T-helper 2 cell treated with Interferon-gamma antibody and Interleukin-4, amounts not matched to agents 5 μg/mL and 100 μg/mL, for 36 hours (primary cell): ENCODE measurements at places on chromosomes 7 and 10.
A peak's percentile ranks its signal among the peaks of the same experiment; 100 is the strongest.

DNA sequence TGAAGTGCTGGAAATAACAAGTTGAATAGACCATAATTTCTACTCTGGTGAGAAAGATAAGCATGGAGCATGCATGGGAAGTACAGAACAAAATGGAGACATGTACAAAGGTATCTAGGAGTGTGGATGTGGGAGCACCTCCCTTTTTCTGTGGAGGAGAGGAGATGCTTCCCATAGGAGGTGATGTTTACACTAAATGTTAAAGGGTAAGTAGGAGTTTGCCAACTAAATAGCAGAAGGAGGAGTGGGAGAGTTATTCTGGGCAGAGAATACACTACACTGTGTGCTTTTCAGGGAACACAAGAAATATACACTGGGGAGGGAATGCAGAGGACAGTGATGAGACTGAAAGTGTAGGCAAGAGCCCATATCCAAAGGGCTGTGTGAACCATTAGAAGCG lies 21.1 kb upstream of the PANK1 start:
- no peak for DNase-seq

- DNase-seq = no peak
These were observed 374.6 kb downstream of the SUGCT start for GRCh38 chr7:40509287-40509996.

DNA sequence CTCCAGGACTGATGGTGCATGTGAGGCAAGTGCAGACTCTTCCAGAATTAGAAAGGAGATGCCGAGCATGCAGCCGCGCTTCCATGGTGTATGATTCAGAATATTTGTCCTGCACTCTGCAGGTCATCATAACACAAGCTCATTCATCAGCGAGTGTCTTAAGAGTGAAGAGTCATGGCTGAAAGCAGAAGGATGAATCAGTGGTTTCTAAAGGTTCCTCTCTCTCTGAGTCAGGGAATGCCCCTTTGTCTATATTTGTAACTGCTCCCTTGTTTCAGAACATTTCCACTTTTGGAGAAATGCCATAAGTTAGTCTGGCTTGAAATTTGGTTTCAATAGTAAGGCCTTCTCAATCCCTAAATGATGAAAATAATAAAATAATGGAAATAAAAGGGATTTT lies 52.3 kb downstream of the HECW1 start:
- DNase-seq = no peak

- no peak for DNase-seq
These were observed 889 bp upstream of the GPR15LG start for GRCh38 chr10:84172467-84173356.

DNA sequence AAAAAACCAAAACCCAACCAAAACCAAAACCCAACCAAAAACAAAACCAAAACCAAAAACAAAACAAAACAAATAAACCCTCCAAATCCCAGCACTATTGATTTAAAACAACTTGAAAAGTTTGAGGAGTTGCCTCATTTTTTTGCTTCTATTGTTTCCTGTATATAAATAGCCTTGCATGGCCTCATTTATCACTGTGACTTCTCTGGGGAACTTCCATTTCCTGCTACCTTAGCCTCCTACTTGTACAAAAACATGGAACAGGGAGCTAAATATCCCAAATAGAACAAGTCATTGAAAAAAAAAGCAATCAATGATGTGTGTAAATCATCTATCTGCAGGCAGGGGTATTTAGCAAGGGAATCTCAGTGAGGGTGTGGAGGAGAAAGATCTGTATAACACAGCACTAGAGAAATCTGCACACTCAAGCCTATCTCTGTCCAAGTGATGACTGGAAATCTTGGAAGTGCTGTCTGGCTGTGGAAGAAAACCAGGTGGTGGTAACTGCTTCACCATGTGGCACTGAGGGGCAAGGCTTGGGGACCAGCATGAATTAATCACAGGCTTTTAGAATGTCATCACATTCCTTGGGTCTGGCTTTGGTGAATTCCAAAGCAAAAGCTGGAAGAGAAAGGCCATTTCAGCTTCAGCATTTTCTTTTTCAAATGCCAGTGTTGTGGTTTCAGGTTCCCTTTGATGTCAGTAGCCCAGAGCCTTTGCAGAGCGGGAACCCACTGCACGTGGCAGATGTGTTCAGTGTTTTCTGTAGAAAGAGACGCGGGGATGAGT lies 349.5 kb upstream of the ZNF32 start:
- DNase-seq = no peak

DNA sequence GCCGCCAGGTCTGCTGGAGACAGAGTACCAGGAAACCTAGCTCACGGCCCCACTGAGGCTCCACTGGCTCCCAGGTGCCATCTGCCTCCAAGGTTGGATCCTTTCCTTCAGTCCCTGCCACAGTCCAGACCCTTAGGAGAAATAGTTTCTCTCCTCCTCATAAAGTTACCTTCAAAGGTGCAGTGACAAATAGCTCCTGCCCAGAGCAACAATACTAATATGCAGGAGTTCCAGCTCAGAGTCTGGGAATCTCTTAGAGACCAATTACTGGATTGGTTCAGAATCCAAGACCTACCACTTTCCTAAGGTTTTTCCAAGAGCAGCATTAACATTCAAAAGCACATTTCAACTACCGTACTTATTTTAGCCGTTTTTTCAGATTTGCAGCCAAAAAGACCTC lies 41.0 kb upstream of the ADAM12 start:
- no peak for DNase-seq

DNA sequence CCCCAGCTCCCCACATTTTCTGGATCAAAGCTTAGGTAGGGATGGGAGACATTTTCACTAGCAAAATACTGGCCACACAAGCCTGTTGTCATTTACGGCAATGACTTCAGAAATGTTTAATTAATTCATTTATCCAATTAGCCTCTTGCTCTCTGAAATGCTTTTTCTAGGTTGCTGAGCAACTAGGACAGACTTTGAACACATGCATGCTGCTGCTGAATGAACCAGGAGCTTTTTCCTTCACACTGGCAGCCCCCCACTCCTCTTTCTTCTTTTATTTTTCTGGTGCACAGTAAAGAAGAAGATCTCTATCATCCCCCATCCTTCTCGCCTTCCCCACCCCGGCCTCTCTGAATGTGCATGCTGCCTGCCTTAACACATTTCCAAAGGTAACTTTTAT lies 22.5 kb downstream of the SORCS3 start:
- no peak for DNase-seq

- DNase-seq = no peak
These were observed 11.2 kb downstream of the C10orf120 start for GRCh38 chr10:122688293-122688989.

GRCh38 chr10:45000752-45001380 lies at the start of gene ZNF22:
Gene ZNF22, plus strand, starts transcription at chr10:45000923. Its CDS starts 2,446 bp downstream, at chr10:45003369.
- peak; percentile 72 for DNase-seq
